ENCODE measurements at places on chromosomes 12 and 14.

GRCh38 chr14:98181241-98181640 lies 1090.8 kb downstream of the BCL11B start:
- no peak for DNase-seq

DNA sequence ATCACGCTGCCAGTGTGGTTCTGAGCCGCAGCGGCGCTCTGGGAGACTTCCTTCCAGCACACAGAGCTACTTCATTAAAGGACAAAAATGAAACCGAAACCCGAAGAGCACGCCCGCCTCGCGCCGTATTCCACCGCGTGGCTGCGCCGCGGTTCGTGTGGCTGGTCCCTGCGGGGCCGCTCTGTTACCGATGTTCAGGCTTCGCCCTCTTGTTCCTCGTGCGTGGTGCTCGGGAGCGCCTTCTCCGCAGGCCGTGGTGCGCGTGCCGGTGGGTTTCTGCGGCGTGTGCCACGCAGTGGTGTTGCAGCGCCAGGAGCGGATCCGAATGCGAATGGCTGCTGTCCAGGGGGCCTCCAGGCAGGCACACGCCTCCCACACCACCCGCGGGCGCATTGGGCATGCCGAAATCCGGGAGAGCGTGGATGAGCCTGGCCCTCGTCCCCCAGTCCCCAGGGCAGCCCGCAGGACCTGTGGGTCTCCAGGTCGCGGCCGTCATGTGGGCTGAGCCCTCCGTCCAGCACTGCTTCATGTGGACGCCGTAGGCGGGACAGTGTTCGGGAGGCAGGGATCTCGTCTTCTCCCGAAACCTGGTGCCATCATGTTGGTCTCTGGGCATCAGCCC lies 91.2 kb downstream of the ADGRD1 start:
- DNase-seq: no peak

- no peak for DNase-seq
These were observed 17.8 kb upstream of the FIGNL2 start for GRCh38 chr12:51866324-51866723.

DNA sequence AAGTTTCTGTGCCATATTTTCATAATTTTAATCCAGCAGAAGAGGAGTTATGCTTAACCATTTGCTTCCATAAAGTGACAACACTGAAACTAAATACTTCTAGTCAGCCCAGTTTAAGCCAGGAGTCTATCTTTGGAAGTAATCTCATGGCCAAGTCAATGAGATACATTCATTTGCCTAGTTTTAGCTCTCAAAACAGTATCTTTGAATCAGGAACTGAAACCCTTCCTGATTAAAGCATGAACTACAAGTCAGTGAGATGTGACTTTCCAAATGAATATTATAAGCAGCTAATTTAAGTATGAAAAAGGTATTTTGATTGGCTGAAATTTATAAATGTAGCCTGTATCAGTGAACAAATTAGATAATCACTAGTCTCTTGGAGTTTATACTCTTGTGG lies 491.5 kb downstream of the SLC6A15 start:
- DNase-seq: no peak

- DNase-seq: no peak
These were observed 34.5 kb downstream of the FBRSL1 start for GRCh38 chr12:132524405-132524804.

DNA sequence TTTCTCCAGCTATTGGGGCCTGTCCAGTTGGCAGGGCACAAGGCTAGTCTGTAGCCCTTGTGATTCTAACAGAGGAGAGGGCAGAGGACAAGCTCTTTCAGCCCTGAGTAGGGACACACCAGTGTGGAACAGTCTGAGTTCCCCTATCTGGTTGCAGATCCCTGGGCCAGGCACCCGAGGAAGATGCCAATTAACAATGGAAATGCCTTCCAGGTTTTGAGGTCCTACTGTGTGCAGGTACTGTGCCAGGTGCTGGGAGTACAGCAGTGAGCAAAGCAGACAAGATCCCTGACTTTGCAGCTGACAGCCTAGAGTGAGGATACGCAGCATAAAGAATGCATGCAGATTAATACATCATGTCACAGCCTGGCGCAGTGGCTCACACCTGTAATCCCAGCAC lies 17.1 kb downstream of the DTX1 start:
- DNase-seq: no peak

DNA sequence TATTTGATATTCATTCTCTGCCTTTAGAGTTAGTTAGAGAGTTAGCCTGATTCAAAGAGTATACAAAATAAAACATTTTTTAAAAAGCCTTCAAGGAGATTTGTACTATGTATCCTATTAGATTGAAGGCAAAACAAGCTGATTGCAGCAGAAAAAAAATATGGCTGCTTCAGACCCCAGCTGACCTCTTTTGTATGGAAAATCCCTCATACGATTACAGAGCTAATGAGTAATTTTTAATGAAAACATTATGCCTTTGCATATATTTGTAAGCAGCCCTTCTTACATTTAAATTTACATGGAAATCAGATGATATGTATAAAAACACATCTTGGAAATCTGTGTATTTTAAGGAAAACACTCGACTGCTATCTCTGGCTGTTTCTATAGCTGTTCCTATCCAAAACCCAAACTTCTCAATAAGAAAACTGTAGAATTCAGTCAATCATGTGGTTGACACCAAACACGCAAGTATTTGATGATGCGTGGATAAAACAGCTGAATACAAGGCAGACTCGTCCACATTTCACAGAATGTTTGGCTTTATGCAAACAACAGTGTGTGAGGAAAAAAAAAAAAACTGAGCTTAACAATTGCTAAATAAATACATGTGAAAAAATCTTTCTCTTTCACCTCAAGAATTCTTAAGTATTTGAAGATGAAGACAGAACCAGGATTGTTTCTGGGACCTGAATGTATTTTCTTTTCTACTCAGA lies 275.3 kb downstream of the EGLN3 start:
- DNase-seq: no peak

DNA sequence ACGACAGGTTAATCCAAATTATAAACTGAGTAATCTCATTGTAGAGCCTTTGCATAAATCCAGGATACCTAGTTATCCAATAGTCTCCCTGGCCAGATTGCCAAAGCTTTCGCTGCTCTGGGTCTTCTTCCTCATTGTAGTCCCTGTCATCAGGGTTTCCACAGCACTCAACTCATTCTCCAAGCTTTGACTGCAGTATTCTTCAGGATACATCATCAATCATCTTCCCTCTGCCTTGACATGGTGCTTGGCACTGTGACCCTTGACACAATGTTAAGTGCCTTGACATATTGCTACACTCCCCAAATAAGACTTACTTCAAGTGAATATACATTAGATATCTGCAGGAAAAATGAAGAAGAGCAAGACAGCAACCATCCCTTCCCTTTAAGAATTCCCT lies 60.1 kb upstream of the RESF1 start:
- no peak for DNase-seq

- no peak for DNase-seq
These were observed at the start of gene CCDC85C for GRCh38 chr14:99603471-99604277. TSS of gene CCDC85C (minus strand) at chr14:99604207. CDS start at chr14:99603959, 248 bp downstream.

GRCh38 chr14:67411370-67411769 lies 595 bp downstream of the PLEK2 start:
- DNase-seq: no peak

DNA sequence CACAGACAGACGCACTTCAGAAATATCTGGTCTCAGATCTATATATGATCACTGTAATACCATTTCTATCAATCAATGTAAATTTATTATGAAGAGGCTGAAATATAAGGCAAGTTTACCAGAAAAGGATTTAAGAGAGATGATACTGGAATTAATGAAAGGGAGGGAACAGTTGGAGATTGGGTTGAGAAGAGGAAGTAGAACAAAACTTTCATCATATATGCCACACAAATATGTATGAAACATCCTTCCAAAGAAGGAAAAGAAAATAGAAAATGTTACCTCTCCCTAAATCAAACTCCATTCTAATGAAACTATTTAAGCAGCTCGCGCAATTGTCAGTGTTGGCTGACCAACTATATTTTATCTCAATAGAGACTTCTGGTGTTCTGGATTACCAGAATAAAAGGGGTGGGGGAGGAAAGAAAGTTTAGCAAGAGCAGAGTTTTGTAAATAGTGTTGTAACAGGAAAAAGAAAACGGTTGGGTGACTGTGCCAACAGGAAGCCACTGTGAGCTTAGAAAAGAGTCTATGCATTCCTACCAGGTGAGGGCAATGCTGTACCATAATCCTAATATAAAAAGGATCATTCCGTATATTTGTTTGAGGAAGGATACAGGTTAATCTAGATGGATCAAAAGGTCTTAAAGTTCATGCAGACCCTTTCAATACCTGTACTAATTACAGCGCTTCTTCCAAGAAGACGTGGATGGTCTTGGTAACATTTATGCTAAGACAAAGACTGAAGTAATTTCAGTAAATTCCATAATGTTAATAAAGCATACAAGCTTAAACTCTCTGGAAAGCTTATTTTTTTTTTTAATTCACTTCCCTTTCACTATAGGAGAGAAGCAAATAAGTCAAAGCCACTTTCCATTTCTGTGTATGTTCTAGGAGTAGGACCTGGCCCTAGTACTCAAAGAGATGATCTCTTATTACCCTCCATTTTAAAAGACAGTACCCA lies 14.5 kb upstream of the LLPH start:
- DNase-seq: no peak

DNA sequence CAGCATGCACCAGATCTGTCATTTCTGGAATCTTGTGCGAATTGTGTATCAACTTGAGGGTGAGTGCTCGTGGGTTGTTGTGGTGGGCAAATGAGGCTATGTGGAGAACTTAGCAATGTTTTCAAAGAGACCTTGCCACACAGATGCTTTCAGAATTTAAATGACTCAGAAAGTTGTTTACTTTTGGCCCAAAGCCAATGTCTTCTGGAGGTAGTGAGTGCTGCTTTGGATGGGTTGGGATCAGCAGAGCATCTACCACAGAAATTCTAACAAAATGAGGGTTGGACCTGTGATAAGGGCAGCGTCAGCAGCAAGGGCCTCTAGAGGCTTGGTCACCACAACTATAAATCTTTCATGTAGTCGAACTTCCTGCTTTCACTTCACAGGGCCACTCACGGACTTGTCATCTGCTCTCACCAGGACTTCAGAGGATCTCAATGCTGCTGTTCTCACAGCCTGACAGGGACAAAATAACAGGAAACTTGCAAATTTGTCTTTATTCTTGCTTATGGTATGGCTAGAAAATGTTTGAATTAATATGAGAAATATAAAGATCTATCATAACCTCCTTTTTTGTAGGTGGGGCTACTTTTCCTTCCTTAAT lies 111.4 kb downstream of the DACT1 start:
- no peak for DNase-seq

DNA sequence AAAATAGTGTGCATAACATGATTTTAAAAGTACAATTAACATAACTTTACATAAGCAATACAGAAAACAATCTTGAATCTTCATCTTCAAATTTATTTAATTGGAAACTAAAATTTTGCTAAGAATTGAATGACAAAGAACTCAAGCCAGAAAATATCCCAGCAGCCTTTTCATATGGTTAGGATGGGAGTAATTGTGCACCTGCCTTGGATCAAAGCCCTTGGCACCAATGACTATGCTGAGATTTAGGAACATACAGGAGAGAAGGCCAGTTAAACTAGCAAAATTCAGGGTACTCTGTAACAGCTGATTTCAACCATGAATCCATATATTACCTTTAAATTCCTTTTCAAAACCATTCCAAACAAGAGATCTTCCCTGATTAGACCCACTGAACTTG lies 5.8 kb downstream of the KERA start:
- no peak for DNase-seq

DNA sequence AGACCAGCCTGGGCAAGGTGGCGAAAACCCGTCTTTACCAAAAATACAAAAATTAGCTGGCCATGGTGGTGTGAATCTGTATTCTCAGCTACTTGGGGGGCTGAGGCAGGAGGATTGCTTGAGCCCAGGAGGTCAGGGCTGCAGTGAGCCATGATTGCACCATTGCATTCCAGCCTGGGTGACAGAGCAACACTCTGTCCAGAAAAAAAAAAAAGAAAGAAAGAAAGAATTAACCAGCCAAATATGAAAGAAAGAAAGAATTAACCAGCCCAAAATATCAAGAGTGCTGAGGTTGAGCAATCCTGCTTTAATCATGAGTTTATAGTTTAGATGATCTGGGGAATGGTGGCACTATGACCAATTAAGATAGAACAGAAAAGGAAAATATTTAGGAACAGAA lies 3.5 kb upstream of the ACTN1 start:
- no peak for DNase-seq

DNA sequence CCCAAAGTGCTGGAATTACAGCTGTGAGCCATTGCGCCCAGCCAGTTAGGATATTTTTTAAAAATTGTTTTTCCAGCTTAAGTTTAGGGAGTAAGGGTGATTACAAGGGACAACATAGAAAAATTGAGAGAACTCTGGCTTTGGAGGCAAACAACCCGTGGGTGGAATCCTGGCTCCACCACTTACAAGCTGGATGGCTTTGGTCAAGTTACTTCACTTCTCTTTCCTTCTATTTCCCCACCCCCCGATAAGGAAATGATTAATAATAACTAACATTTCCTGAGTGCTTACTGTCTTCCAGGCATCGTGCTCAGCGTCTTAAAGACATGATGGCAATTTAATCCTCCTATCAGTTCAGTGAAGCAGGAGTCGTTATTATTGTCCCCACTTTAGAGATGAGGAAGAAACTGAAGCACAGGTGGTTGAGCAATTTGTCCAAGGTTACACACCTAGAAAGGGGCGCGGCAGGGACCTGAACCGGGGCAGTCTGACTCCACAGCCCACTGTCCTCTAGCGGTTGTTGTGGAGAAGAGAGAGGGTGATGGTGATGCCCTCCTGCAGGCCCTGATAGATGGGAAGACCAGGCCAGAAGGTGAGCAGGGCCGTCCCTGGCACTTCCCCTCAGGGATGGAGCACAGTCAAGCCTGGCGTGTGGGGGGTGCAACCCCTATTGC lies 16.7 kb upstream of the FAIM2 start:
- DNase-seq: no peak

DNA sequence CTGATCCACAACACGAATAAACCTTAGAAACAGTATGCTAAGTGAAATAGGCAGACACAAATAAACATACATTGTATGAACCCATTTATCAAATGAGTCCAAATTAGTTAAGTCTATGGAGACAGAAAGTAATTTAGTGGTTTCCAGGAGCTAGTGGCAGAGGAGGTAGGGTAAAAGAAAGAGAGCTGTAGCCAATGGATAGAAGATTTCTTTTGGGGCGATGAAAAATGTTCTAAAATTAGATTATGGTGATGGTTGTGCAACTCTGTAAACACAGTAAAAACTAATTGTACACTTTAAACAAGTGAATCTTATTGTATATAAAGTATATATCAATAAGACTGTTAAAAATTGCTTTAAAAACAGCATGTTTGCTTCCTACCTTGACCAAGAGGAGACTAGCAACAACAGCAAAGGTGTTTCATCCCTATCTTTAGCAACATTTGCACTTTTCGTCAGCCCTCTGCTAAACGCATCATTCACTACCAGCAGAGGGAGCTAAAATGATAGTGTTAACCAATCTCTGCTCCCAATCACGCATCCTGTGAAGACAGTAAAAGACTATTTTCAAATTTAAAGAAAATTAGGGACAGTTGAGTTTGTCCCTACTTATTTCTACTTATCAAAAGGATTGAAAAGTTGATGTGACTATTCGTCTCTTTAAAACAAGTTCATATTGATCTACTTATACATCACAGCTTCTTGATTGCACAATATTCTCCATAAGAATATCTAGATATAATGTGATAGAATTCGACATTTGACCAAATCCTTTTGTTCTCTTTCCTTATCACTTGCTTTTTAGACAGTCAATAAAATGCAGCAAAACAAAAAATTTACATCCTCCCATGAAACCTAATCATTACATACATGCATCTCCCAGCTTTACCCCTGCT lies 24.0 kb upstream of the LGR5 start:
- DNase-seq: no peak

Measured in D721Med (cell line).